ENCODE measurements at places on chromosomes 4 and X.

- DNase-seq = no peak
These were observed 107.6 kb downstream of the GASK1B start for GRCh38 chr4:158065176-158065575.

DNA sequence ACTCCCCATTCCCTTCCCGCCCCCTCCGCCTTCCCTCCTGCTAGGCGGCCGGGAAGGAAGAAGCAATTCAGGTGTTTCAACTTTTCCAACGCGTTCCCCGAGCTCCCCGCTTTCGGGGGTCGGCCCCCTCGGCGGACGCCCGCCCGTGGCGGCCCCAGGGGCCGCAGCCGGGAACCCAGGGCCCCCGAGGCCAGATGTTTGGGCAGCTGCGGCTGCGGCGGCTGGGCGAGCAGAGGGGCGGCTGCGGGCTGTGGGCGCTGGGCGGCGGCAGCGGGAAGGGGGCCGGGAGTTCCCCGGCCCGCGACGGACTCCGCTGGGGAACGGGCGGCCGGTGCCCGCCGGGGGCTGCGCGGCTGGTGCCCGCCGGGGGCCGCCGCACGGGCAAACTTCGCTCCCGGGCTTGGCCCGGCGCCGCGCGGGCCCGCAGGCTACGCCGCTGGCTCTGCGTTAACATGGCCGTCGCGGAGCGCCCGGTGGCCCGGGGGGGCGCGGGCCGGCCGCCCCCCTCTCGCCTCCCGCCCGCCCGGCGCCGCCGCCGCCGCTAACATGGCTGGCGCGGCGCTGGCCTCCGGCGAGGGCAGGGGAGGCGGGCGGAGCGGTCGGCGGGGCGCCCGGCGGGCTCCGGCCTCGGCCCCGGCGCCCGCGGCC is 510 bp downstream of the HMGB3 start:
- DNase-seq = no peak

DNA sequence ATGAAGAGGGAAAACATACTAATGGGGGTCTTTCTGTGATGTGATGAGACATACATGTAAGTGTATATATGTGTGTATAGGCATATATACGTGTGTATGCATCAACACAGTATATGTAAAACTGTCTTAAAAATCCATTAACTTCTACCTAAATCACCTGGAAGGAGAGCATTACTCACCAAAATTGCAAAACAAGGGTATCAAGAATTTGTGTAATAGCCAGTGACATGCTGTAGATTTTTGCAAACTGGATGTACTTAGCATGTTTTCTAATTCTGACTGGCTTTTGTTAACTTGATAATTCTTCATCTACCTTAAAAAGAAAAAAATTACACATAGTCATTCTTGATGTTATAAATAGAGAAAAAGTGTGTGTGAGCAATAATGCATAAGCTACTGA is 104.7 kb downstream of the PRRG1 start:
- DNase-seq = no peak

- DNase-seq = no peak
These were observed 241.4 kb upstream of the ARHGAP24 start for GRCh38 chr4:85233516-85233915.

DNA sequence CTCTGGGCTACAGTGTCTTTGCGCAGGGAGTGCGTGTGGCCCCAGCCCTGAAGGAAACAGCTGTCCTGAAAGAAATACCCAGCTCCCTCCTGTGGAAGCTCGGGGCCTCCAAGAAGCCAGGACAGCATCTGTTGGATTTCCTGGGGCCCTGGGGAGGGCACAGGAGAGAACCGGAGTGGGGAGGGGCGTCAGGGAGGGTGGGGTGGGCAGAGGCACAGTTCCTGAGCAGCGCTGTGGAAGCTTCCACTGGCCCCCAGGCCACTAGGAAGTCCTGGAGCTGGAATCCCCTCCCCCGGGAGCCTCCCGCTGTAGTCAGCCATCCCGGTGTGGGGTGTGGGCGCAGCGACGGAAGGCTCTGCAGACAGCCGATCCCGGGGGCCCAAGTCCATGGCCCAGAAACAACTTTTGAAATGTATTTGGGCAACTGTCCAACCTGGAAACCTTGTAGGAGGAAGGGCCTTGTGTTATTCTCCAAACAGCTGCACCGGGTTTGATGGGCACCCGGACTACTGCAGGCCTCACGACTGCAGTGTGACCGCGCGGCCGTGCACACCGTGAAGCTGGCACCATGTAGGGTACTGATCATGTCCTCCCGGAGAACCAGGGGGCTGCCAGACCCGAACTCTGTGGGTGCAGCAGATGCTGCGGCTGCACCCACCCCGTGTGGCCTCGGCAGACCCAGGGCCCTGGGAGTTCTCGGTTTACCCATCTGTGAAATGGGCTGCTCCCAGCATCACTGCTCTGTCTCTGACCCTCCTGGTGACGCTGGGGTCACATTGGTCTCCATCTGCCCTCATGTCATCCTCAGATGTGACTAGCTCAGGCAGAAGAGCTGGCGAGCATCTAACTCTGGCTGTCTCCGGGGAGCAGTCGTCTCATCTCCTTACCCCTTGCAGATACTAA is 68.5 kb upstream of the HMX1 start:
- no peak for DNase-seq

DNA sequence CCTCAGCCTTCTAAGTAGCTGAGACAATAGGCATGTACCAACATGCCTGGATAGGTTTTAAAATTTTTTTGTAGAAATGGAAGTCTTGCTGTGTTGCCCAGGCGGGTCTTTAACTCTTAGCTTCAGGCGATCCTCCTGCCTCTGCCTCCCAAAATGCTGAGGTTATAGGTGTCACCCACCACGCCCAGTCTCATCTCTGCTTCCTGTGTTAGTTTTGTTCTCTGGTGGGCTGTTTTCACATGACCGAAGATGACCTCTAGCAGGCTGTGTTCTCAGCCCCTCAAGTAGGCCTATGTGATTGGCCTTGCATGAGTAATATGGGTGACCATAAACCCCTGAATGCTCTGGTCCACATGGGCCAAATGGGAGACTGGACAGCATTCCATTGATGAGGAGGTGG is 56.8 kb upstream of the MSANTD1 start:
- DNase-seq = no peak

DNA sequence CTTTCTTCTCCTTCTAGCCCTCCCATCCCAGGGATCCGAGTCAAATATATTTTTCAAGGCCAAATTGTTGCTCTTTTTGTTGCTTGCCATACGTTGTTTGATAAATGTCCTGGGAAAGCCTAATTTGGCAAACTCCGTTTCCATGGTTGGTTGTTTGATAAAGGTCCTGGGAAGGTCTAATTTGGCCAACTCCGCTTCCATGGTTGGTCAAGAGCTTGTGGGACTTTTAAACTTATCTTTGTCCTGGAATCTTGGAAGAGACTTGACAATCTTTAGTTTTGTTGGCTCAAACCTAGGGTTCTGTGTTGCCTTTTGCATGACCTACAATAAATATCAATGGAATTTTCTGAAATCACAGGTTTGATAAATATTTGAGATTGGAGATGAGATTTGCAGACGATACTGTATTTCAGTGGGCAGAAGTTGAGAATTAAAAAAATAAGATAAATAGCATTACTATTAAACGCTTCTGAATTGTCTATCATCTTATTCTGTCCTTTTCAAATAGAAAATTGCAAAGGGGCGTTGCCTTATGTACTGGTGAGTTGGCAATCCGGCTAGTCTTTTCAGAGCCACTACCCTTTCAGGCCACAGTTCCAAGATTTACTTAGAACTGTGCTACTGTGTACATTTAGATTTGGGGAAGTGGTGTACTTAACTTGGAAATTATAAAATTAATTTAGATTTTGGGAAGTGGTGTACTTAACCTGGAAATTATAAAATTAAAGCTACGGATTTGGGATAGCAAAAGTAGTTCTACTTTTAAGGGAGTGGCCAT is 804 bp downstream of the OSTC start:
- DNase-seq = peak; percentile 53

GRCh38 chrX:31609130-31609529 is 537.3 kb upstream of the FTHL17 start:
- no peak for DNase-seq

DNA sequence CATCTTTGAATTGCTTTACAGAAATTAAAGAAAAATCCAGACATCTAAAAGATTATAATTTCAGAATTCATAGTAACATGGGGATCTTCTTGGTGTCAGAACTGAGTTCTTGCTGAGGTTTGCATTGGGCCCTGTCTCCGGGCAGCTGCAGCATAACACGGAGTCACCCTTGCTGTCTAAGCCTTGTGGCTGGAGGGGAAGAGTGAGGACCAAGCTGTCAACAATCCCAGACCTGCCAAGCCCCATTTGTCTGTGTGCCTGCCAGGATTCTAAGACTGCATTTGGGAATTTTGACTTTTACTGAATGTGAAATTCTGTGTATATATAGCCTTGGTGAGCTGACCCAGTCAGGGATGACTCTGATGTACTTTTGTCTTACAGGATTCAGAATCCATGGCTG is 25.2 kb upstream of the NAP1L5 start:
- no peak for DNase-seq

DNA sequence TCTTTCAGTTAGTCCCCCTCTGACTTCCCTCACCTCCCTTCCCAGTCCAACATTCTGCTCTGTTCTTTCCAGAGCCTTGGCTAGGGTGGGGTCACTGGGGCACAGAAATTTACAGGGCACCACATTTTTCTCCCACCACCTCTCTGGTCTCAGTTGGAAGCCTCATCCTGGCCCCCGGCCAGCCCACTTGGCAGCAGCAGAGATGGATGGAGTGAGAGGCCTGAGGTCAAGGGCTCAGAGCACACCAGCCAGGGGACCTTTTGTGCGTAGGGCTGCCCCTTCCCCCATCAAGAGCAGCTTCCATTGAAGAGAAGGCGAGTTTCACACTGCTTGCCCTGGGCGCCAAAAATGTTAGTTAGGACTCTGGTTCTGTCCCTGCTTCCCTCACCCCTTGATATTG is 230.9 kb downstream of the SOX3 start:
- DNase-seq = no peak

DNA sequence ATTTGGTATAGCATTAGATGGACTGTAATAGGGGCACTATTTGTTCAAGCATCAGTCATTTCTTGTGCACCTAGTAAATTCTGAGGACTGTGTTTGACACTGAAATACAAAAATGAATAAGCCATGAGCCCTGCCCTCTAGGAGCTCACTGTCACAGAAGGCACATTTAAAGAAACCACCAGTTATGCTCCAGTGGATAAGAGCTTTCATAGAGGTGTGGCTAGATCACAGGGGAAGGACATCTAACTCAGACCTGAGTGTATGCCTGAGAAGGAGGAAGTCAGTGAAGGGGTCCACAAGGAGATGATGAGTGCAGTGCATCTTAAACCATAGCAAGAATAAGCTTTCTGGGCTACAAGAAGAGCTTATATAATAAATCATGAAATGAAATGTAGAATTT is 40.1 kb downstream of the BTC start:
- no peak for DNase-seq

- no peak for DNase-seq
These were observed 156.2 kb upstream of the PPP1R2C start for GRCh38 chrX:42934020-42934726.

DNA sequence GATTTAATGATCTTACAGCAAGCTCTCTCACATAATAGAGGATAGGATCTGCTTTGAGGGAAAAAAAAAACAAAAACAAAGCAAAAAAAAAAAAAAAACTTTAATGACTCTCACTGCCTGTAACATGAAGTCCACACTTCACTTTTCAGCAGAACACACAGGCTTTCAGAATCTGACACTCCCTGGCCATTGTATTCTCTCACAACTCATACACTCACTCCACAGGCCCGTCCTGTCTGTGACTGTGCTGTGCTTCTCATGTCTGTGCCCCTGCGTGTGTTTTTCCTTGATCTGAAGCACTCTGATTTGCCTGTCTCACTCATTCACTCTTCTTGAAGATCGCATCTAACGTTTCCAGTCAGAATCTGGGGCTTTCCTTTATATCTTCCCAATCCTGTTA is 460.8 kb downstream of the TMA16 start:
- DNase-seq = no peak

GRCh38 chr4:39770471-39770870 is 72.5 kb downstream of the UBE2K start:
- DNase-seq = no peak

DNA sequence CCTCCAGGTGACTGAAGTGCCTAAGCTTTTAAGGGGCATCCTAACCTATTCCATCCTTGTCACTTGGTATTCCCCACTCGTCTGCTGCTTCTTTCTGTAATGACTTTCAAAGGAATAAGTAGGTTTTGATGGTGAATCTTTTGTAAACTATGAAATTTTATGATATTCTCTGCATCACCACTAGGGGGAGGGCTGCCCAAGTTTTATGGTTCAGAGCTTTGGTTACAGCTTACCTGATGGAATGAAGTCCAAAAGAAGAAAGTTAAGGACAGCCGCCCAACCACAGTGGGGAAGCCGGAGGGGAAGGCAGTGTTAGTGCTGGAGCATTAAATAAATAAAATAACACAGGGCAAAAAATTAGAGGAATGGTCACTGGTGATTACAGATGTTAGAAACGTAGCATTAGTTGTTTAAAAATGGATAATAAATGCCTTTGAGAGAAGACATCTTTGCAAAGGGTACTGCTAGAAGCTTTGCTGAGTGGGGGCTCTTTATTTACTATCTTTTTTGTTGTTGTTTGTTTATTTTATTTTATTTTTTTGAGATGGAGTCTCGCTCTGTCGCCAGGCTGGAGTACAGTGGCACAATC is 204.9 kb downstream of the GBA3 start:
- no peak for DNase-seq

- DNase-seq = no peak
These were observed 87.4 kb downstream of the CBLL2 start for GRCh38 chrX:22360129-22360528.

- no peak for DNase-seq
These were observed 11.9 kb downstream of the WDR17 start for GRCh38 chr4:176077561-176077960.

GRCh38 chrX:154485150-154486051 is 1.0 kb downstream of the UBL4A start:
- DNase-seq = no peak

DNA sequence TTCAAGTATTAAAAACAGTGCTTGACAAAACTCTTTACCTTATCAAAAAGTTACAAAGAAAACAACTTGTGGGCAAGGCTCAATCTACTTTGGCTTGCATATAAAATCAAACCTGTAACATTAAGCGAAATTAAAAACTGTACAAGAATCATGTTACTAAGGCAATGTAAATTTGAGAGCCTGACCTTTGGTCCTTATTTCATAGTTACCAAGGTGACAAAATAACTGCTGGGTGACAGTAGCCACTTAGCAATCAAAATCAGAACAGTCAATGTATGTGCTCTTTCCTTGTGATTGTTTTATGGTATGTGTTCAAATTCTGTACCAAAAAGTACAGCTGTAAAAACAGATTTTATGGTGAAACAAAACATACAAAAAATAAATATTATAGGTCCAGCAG is 204.0 kb downstream of the RASL11B start:
- no peak for DNase-seq
